ENCODE measurements at places on chromosomes 12 and 14.

- DNase-seq, result no peak
Measured at GRCh38 chr12:26564391-26564790, 268.6 kb downstream of the ITPR2 start.

GRCh38 chr12:116432314-116432750, 126.8 kb upstream of the MAP1LC3B2 start:
- peak; percentile 60 for DNase-seq

DNA sequence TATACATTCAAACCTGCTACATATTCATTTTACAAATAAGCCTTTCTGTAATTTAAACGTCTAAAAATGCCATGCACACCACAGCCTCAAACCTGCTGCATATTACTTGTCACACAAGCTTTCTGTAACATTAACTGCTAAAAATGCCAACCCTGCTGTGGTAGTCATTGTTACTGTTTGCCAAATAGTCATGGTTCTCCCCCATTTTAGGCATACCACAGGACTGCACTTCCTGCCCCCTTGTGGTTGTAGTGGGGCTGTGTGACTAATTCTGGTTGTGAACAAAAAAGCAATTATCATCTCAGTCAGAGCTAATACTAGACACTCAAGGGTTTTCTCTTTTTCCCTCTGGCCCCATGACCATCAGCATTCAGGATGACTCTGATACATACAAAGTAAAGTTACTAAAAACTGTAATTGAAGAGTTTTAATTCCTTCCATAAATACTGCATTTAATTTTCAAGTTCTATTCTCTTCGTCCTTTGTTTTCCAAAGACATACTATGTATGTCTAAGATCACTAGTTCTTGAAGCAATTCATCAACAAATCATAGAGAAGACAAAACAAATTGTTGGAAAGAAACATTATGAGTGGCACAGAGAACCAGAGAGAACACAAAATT, 5.7 kb upstream of the SLC35F4 start:
- no peak for DNase-seq

GRCh38 chr12:96513681-96514080, 24.3 kb downstream of the CFAP54 start:
- no peak for DNase-seq

DNA sequence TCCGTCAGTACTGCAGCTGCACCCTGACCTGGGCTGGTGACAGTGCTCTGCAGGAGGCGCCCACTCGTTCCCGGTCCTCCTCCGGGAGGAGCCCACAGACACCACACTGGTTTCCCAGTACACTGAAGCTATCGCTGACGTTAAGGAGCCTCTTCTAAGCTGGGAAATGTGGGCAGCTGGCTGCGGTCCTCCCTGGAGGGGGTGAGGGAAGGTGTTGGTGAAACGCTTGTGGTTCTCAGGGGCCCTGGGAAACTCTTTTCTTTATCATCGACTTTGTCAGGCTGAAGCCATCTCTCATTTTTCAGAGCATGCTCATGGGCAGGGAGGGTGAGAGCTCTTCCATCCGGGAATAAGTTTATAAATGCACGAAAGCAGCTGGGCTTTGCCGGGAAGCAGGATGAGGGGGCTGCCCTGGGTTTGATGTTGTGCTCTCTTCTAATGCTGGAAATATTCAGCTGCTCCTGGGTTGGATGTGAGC, 176.0 kb downstream of the CHST11 start:
- no peak for DNase-seq

DNA sequence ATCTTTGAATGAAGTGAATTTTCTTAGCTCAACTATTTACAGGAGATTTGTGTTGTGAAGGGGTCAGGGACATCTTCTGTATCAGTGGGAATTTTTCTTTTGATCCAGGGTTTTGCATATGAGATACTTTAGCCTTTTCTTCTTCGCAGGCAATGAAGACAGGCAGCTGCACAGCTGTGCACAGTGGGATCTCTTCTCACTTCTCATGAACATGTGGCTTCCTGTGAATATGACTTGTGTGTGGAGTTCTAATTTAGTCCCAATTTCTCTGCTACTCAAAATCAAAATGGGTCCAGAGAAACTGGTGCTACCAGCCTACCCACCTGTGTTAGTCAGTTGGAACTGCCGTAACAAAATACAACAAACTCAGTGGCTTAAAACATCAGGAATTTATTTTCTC, 37.8 kb downstream of the ARF6 start:
- DNase-seq, result no peak

DNA sequence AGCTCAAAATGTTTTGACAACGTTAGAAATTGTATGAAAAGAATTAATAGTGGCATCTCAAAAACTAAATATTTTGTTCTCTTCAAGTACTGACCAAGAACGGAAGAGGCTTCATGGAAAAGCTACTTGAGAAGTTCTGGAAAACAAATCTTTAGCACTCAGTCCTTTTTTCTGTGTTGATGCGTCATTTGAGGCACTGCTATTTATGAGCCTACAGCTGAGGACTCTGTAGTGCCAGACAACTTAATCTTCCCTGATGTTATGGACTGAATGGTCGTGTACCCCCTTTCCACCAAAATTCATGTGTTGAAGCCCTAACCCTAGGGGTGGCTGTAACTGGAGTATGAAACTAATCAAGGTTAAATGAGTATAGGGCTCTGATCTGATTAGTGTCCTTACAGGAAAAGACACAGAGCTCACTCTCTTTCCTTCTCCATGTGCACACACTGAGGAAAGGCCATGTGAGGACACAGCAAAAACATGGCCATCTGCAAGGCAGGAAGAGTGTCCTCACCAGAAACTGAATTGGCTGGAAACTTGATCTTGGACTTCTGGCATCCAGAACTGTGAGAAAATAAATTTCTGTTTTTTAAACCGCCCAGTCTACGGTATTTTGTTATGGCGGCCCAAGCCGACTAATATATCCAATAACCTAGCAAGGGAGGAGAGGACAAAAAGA, 337.0 kb upstream of the CLEC14A start:
- DNase-seq, result no peak

DNA sequence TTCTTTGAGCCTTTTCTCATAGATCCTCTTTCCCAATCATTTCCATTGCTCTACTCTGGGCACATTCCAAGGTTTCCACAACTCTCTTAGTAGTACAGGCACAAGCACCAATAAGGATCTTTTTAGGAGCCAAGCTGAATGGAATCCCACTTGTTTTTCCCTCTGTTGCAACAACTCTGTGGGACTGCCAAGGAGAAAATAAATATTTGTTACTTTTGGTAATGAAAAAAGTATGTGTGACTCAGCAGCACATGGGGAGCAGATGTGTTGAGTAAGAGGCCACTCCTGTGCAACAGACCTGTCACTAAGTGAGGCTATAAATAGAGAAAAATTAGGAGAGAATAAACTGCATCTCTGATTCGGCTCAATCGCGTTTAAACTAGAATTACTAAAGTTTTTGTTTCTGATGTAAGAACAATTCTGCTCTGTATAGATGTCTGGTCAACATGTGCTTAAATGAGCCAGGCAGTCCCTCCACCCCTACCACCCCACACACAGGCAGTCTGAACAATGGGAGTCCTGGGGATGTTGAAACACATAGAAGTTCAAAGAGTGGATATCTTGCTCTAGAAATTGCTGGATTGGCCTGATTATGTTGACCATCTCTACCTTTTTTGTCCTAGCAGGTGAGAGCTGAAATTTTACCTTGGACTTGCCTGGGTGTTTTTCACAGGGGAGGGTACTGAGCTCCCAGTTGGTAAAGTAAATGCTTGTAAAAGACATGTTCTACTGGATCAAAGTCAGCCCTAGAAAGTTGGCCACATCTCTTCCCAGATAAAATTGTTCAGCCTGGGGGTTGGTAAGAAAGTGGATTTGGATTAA, 244.3 kb upstream of the NOVA1 start:
- DNase-seq, result peak; percentile 99

DNA sequence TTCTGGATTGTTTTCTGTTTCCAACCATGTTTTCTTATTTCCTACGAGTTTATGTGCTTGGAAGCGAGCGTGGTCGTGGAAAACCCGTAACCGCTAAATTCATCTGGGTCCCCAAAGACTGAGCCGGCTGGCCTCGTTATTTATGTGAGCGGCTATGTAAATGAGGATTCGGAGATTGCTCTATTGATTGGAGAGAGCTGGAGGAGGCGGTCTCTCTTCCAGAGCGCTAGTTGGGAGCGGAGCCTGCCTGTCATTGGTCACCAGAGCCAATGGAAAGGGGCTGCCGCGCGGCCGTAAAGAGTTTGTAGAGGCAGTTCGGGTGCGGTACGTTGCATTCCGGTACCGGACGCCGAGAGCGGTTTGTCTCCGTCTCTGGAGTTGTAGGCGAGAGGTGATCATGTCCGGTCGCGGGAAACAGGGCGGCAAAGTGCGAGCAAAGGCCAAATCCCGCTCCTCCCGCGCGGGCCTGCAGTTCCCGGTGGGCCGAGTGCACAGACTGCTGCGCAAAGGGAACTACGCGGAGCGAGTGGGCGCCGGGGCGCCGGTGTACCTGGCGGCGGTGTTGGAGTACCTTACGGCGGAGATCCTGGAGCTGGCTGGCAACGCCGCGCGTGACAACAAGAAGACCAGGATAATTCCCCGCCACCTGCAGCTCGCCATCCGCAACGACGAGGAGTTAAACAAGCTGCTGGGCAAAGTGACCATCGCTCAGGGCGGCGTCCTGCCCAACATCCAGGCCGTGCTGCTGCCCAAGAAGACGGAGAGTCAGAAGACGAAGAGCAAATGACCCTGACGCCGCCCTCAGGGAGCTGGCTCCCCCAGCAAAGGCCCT, 29.0 kb downstream of the WBP11 start:
- peak; percentile 94 for DNase-seq

Measured in skin of body (tissue), 3 donors.